ENCODE measurements at places on chromosomes 7 and 10.

DNA sequence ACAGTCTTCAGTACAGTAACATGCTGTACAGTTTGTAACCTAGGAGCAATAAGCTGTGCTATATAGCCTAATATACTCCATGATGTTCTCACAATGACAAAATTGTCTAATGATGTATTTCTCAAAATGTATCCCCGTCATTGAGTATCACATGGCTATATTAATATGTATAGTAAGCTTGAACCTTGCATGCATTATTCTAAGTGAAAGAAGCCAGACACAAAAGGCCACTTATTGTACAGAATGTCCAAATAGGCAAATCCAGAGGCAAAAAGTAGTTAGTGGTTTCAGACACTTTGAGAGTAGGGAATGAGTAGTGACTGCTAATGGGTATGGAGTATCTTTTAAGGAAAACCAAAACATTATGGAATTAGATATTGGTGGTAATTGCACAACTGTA lies 545.1 kb downstream of the ATRNL1 start:
- no peak for DNase-seq

DNA sequence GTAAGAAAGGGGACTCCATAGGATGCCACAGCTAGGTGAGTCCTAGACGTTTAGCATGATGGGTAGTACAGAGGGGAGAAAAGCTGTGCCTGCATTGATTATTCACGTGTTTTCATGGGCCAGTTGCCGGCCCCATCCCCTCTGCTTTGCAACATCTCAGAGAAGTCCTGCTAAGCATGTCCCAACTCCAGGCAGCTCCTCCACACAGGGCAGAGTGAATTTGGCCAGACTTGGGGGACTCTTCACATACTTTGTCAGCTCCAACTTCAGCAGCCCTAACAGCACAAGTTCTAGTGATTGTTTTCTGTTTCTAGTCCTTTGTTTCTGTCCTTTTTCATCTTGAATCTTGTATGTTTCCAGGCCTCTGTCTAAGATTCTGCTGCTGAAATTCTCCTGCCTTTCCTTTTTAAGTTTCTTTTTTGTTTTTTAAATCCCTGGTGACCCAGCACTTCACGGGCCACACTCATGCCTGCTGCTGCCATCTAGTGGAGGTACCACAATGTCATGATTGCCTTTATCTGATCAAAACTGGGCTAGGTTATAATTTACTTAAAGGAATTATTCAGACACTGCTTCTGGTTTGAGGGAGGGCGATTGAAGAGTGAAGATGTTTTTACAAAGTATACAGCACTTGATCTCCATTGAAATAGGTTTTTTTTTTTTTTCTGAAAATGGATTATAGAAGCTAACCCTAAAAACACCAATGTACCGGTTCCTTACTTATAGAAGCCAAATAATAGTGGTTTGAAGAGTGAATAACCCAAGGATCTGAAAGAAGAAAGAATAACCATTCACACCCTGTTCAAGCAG lies 276.9 kb downstream of the CSTF2T start:
- no peak for DNase-seq

- no peak for DNase-seq
Measured at GRCh38 chr10:91108820-91109219, 111.6 kb upstream of the PCGF5 start.

DNA sequence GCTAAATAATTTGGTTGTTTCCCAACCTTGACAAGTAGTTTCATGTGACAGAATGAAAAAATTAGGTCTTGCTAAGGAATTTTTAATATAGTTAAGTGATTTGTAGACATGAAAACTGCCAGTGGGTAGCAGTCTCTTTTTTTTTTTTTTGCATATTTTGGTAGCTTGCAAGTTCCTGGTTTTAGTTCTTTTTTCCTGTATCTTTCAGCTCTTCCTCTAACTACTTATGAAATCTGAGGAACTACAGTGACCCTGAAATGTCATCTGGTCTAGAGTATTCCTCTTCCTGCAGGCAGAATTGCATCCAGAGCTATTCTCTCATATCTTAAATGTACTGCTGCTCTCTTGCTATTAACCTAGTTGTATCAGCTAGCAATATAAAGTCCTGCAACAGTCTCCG lies 160.4 kb downstream of the HDAC9 start:
- DNase-seq = no peak

GRCh38 chr7:13743226-13743625 lies 246.2 kb downstream of the ETV1 start:
- no peak for DNase-seq

GRCh38 chr10:80590585-80591125 lies 53.0 kb downstream of the SH2D4B start:
- no peak for DNase-seq

Data from stimulated activated CD8-positive, alpha-beta memory T cell treated with anti-CD3 and anti-CD28 coated beads, Interleukin-4, amount 100 ng/mL, for 4 hours (primary cell).